ENCODE measurements at places on chromosomes 2 and 18. TPM values are rescaled to one million over a fixed set of nuclear protein-coding genes. Genes with fewer than 3 reads are reported as not detected.

Gene RAB27B
- 0.68 TPM for total RNA-seq

Gene CD8B2
- total RNA-seq: not detected

Gene CFAP221
- 3.2 TPM for total RNA-seq

Gene SLC20A1
- 23.6 TPM for total RNA-seq

Gene MEP1B
- 1.7 TPM for total RNA-seq

Gene FAM237A
- total RNA-seq: not detected

Gene RNF152
- 101 TPM for total RNA-seq

Gene EMILIN1
- total RNA-seq: 21.3 TPM

Gene TNS1
- total RNA-seq: 86.7 TPM

Gene ACVR1
- total RNA-seq: 25.1 TPM

Gene TNFRSF11A
- total RNA-seq: 1.0 TPM

Gene OSBPL6
- 2.5 TPM for total RNA-seq

Gene GALR1
- not detected for total RNA-seq

Gene COL4A3
- total RNA-seq: 0.32 TPM

Gene SP5
- total RNA-seq: 1.6 TPM

Data from right lobe of liver (tissue), 6 donors.